B cell (primary cell): ENCODE measurements at places on chromosomes 13 and 19. TPM values are rescaled to one million over a fixed set of nuclear protein-coding genes. Genes with fewer than 3 reads are reported as not detected.
A peak's percentile ranks its signal among the peaks of the same experiment; 100 is the strongest.

The MAST3 gene
- total RNA-seq: 85.5 and 90.7 TPM in 2 replicates

DNA sequence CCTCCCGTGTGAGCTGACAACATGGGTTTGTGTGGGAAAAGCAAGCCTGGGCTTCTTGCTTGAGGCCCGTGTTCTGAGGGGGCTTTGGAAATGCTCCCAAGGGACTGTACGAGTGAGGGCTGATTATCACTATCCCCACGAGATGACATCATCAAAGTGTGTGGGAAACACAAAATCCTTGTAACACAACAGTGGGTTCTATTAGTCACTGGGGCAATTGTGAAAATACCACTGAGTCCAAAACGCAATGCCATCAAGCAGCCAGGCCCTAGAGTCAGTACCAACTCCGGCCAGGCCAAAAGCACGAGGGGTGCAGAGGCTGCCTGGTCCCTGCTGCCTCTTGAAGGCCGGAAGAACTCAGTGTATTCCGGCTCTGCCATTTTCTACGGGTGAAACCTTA is 29.6 kb downstream of the CAPS start:
- H3K4me3 ChIP-seq: no peak overlapping the region
- no peaks in the 10 kb centered on the region for H3K27me3 ChIP-seq
- no peaks in the 10 kb centered on the region for H3K4me1 ChIP-seq
- H3K36me3 ChIP-seq: peaks cover 49% of the 10 kb centered on the region

DNA sequence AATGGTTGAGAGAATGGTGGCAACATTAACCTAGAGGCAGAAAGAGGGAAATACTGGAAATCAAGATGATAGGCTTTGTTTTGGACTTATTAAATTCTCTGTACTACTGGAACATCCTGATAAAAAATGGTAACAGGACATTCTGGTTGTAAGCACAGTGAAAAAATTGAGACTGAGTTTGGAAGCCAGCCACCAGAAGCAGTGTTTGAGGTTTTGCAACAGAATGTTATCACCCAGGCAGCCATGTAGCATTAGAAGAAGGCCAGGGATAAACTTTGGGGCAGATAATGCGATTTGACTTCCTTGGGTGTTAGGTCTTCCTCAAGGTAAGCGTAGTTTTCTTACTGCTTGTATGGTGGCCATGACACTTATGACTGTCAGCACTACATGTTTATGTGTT is 307.4 kb downstream of the ATP8A2 start:
- no peak overlapping the region for H3K27ac ChIP-seq
- H3K27me3 ChIP-seq: no peaks in the 10 kb centered on the region
- no peak for DNase-seq
- H3K4me3 ChIP-seq: no peak overlapping the region
- H3K36me3 ChIP-seq: no peaks in the 10 kb centered on the region

- H3K4me3 ChIP-seq: no peak overlapping the region
- no peaks in the 10 kb centered on the region for H3K27me3 ChIP-seq
Observed at GRCh38 chr13:20840568-20840967, 62.0 kb downstream of the XPO4 start.

- peaks cover 33% of the 10 kb centered on the region for H3K4me1 ChIP-seq
- DNase-seq: peak; percentile 68
- no peaks in the 10 kb centered on the region for H3K36me3 ChIP-seq
- H3K27me3 ChIP-seq: peaks cover 19% of the 10 kb centered on the region
- H3K4me3 ChIP-seq: no peak overlapping the region
- no peak overlapping the region for H3K27ac ChIP-seq
Observed at GRCh38 chr19:1455336-1456120, 5.6 kb downstream of the APC2 start.

The PTH2 gene
- not detected in 2 replicates for total RNA-seq

The NLRP13 gene
- total RNA-seq: not detected in 2 replicates
